ENCODE measurements at places on chromosomes 1 and 21.
A peak's percentile ranks its signal among the peaks of the same experiment; 100 is the strongest.

DNA sequence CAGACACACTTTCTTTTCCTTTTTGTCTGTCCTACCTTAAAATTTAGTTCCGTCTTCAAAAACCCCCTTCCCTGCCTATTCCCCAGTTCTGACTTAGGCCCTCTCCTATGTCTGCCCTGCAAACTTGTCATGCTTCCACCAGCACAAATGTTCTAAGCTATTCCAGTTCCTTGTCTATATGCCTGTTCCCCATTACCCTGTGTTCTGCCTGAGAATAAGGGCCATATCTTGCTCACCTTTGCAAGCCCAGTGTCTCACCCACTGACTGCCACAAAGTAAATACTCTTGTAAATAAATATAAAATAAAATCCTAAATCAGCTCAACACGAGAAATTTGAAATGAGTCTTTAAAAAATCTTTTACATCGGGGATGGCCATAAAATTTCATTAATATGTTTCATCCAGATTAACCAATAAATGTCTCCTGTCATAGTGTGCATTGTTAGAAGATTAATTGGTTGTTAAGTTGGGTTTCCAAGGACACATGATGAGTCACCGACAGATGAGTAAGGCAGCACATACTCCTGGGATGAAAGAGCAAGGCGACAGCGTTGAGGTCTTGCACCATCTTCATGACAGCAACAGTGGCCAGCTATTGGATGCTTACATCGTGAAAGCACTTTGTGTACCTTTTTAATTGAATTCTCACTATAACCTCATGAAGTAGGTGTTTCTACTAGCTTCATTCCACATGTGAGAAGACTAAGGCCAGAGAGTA, 92.6 kb upstream of the NGF start:
- no peak for DNase-seq

- DNase-seq, result no peak
These were observed 45.3 kb upstream of the RGS1 start for GRCh38 chr1:192530254-192530653.

DNA sequence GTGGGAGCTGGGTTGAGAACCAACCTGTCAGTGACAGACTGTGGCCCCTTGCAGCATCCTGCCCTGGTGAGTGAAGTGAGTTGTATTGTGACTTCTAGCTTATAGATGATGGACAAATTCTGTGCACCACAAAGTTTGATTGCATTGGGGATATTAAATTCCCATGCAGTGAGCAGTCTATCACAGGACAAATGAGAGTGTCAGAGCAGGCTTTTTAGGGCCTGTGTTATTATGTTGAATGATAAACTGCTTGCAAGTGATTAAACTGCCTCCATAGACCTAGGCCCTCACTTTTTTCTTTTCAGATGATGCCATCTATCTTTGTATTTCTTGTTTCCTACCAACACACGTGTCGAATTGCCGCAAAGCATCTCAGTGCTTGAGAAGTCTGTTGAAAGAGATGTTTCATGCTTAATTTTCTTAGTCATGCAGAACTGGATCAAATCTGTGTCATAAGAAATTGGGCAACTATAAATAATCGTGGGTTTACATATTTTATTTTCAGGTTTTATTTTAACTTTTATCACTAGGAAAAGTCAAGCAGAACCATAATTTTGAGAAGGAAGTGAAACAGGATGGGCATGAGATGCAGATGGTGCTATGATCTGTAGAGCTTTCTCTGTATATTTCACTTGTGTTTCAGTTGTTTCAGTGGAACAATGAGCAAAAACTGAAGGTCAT, 199.2 kb downstream of the S1PR1 start:
- DNase-seq, result no peak

- DNase-seq, result no peak
These were observed 70.9 kb downstream of the RERE start for GRCh38 chr1:8746554-8746953.

DNA sequence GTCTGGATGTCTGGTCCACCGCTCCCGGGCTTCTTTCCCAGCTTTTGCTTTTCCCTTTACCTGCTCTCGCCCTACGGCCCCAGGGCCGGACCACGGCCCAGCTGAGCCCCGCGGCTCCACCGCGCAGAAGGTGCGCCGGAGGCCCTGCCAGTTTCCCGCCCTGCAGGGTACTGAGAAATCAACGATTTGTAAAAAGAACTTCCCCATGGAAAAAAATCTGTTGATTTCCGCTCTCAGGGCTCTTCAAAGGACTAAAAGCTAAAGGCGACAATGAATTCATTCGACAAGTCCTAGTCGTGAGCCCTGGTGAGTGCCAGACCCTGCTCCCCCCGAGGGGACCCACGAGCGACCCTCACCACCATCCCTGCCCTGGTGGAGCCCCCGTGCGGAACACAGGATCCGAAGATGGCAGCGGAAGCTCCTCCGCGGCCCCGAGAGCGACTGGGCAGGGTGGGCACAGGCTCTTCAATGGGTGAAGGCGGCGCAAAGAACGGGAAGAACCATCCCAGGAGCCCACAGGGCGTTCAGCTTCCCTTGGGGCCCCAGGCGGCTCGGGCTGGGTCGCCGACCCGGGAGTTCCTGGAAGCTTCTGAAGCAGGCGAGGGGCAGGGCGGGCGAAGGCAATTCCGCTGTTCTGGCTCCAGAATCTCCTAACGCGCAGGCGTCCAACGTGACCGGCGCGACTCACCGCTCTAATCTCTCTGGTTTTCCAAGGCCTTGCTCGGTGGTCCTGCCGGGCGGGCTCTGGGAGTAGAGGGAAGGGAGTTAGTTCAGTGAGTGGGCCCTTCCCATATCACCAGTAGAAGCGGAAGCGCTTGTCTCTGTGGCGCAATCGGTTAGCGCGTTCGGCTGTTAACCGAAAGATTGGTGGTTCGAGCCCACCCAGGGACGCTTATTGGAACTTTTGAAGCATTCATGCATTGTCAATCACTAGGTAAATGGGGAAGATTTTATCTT, 6.6 kb upstream of the RNU1-2 start:
- peak; percentile 47 for DNase-seq

- DNase-seq, result no peak
These were observed 109.1 kb upstream of the COL6A1 start for GRCh38 chr21:45872471-45872870.

DNA sequence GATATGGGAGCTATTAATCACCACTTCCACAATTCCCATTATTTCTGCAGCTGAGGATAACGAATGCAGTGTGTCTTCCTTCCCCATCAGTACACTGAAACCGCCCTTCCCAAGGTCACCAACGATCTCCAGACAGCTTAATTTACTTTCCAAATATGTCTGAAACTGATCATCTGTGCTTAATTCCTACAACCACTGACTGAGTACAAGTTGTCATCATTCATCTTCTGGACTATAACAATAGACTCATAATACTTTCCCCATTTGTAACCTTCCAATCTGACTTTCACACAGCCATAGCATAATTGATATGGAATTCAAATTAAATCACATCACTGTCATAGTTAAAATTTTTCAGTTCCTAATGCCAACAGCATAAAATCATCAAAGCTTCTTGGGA, 17.4 kb downstream of the DNM3 start:
- DNase-seq, result no peak

DNA sequence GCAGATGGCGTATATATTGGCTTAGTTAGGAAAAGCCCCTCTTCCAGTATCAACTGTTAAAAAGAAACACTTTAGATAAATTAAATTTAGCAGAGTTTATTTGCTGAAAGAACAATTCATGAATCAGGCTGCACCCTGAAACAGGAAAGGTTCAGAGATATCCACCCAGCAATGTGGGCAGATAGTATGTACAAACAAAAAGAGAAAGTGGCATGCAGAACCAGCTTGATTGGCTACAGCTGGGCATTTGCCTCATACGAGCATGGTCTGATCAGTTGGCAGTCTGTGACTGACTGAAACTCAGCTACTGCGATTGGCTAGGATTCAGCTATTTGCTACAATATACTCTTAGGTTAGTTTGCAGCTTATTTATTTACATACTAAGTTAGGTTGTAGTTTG, 98.2 kb downstream of the ZC3H11B start:
- no peak for DNase-seq

- DNase-seq, result no peak
These were observed 28.1 kb downstream of the FOXJ3 start for GRCh38 chr1:42306977-42307376.

DNA sequence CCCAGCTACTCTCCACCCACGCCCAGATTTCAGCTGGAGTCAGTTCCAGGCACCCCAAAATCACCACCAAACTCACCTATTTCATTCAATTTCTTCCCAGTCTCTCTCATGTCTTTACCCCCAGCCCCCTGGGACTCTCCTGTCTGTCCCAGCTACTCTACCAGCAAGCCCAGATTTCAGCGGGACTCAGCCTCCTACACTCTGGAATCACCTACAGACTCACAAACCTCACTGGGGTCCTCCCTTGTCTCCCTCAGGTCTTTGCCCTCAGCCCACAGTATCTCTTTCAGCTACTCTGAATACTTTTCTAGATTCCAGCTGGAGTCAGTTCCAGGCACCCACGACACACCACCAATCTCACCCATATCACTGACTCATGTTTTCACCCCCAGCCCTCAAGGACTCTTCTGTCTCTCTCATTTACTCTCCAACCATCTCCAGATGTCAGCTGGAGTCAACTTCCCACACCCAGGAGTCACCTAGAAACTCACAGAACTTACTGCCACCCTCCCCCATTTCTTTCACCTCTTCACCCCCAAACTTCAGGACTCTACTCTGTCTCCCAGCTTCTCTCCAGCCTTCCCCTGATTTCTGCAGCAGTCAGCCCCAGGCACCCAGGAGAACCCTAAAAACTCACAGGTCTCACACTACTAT, 1529.3 kb upstream of the TPTE start:
- DNase-seq, result no peak

DNA sequence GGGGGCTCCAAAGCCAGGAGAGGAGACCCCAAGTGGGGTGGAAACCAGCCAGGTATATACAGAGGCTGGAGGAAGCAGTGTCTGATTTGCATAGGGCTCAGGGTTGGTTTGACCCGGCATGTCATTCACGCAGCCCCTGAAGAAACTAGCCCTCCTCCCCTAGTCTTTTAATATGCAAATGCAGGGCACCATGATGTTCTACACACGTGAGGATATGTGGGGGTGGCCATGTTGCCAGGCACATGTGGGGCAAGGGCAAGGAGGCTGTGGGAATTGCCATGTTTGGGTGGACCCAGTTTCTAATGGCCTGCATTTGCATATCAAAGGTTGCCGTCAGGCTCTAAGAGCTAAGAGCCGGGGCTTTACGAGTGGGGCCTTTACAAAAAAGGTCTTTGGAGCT, 12.0 kb upstream of the RHOU start:
- DNase-seq, result no peak

GRCh38 chr21:44930543-44930981, 9.3 kb upstream of the SLX9 start:
- DNase-seq, result peak; percentile 77

GRCh38 chr1:155967341-155968050, 10.9 kb downstream of the ARHGEF2 start:
- no peak for DNase-seq

DNA sequence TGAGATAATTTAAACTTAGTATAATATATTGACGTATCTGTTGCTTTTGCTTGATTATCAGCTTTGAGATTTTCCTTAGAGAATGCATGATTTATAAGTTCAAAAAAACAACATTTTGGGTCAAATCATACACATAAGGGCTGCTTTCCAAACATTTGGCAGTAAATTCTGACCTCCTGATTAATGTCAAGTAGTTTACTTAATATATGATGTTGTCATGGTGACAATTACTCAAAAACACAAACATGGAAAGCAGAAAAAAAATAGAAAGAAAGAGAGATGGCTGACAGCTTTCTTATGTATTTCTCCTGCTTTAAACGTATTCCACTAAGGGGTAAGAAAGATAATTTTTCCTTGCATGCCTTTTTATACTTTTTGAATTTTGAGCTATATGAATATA, 258.2 kb upstream of the C1orf105 start:
- DNase-seq, result no peak

DNA sequence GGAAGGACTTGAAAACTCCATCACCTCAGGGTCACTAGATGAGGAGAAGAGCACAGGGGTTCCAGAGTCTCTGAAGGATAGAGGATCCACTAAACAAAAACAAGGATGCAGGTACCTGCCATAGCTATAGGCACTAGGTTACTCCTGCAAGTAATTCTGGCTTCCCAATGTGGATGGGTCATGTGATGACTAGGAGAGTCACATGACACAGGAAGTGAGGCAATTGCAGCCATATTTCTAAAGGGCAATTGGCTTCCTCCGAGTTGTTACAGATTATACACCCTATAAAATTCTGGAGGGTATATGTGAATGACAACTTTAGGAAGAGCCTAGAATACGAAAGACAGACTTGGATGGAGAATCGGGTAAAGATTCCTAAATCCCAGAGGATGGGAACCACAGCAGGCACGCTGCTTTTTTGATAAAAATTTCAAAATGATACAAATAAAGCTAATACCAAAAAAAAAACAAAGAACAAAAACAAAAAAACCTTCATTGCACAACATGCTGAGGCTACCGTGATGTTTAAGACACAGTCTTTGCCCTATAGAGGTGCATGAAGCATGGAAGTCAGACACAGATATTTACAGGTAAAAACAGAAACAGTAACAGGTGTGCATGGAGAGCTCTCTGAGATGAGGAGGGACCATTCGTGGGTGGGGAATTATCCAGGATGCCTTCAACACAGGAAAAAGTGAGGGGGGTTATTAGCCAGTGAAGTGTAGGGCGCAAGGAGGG, 10.5 kb downstream of the MTX1 start:
- DNase-seq, result no peak

- DNase-seq, result no peak
These were observed at the start of gene DNALI1 for GRCh38 chr1:37556712-37557196. Gene DNALI1 (plus strand): TSS chr1:37556940. CDS start chr1:37556995, 55 bp downstream.
